NCI-H510A (cell line): ENCODE measurements at places on chromosomes 6 and 20.

DNA sequence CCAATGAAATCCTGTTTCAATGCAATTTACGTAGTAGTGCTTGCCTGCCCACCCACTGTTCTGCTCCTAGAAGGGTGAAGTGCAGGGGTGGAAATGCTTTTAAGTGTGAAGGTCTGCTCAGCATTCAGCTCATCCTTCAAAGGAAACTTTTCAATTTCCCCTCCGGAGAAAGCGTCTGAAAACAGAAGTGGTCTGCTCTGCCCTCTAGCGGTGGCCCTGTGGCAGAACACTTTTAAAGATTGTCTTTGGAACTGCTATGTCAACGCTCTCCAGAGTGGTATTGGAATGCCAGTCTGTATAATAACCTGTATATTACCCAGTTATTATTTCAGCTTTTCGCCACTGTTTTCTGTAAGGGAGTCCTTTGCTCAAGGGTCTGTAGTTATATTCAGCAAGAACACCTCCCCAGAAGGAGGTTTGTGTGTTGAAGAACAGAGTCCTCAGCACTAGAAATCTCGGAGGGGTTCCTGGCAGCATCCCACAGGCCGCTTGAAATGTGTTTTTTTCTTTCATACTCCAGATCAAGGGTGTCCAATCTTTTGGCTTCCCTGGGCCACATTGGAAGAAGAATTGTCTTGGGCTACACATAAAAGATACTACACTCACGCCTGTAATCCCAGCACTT lies 63.1 kb upstream of the KLHL31 start:
- no peak for DNase-seq

DNA sequence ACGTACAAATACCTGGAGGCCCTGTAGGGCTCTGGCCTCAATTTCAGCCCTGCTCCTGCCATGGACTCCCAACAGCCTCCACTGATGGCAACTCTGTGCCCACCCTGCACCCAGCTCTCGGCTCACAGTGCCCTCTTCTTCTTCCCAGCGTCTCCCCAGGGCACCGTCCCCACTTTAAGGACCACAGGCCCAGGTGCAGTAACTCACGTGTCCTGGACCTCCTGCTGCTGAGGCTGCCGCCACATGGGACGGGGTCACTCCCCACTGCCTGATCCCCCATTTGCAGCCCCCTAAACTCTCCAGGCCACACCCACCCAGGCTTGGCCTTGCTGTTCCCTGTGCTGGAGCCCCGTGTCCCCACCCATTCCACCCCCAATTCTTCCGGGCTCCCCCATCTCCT lies 223.4 kb downstream of the PREX1 start:
- DNase-seq: no peak

DNA sequence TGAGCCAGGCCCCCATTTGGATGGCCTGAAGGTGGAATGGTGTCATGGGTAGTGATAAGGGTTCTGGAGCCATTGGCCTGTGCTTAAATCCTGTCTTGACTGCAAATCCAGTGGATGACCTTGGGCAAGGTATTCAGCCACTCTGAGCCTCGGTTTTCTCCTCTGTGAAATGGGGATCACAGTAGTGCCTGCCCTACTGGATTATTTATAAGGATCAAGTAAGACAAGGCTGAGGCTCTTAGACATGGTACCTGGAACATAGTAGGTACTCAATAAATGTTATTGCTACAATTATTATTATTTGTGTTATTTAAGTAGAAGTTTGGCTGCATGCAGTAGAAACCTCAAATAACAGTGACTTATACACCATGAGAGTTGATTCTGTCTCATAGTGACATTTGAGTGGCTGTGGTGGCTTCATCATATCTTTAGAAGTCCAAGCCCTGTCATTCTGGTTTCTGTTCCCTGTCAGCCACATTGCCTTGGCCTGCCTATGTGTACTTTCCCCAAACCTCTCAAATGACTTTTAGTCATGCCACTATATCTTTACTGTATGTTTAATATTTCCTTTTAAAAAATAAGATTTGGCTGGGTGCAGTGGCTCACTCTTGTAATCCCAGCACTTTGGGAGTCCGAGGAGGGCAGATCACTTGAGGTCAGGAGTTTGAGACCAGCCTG lies 37.6 kb upstream of the CHMP4B start:
- no peak for DNase-seq

- no peak for DNase-seq
Observed at GRCh38 chr6:157099912-157100593, 223.3 kb downstream of the TMEM242 start.

- DNase-seq: no peak
Observed at GRCh38 chr6:8707369-8707768, 272.0 kb upstream of the SLC35B3 start.

- DNase-seq: no peak
Observed at GRCh38 chr6:124190256-124190655, 386.6 kb downstream of the NKAIN2 start.

DNA sequence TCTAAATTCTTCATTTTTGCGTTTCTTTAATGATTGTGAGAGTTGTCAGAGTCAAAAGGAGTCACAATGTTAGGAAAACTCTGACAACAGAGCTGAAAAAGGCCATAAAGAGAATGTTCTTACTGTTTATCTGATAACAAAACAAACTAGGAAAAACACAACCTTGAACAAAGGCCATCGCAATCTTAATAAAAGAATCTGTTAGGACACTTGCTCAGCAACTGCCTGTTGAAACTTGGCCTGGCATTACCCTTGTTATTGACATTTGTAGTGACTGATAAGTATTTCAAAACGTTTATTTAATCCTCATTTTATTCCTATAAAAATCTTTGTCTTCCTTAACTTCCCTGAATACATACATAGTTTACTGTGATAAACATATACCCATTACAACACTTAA lies 15.7 kb downstream of the GSTA1 start:
- no peak for DNase-seq

DNA sequence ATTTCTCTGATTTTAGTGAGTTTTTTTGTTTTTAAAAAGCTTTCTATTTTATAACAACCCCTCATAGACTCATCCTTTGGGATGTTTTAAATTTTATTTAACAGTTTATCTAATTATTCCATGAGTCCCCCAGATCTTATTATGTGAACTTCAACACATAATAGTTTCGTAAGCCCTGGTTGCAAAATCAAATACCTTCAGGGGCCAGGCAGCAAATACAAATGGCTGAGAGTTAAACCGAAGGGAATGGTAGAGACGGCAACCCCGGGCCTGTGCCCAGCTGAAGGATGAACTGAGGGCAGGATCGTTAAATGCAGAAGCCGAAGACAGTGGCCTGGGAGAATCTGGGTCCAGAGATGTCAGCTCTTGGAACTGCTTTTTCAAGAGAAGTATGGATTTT lies 88.4 kb downstream of the RTN4IP1 start:
- no peak for DNase-seq

DNA sequence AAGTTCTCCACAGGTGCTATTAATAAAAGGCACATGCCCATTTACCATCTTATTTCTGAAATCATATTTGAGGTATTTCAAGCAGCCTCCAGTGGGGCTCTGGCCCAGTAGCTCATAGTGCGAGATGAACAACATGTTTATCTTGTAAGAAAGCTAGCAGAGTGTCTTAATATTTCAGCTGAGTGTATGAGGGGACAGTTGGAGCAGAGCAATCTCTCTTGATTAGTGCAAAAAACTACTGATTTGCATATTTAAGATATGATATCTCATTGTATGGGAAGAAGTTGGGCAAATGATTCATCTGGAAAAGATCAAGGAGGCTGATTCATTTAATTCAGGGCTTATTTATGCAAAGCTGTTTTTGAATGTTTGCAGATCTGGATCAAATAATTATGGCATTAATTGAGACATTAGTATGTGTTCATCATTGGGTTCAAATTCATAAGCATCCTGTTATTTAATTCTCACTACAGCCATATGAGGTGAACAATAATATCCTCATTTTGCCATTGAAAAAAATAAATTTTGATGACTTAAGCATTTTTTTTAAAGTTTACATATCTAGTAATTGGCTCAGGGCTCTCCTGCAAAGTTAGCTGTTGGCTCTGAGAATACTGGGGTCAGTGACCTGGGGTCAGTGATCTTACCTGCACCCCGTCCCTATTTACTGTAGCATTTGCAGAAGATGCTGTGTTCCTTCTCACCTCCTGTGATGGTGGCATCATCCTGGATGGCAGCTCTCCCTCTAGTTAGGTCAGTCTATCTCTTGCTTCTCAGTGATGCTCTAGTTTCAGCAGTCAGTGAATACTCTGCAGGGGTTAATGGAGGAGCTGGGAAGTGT lies 24.1 kb upstream of the GCLC start:
- no peak for DNase-seq

DNA sequence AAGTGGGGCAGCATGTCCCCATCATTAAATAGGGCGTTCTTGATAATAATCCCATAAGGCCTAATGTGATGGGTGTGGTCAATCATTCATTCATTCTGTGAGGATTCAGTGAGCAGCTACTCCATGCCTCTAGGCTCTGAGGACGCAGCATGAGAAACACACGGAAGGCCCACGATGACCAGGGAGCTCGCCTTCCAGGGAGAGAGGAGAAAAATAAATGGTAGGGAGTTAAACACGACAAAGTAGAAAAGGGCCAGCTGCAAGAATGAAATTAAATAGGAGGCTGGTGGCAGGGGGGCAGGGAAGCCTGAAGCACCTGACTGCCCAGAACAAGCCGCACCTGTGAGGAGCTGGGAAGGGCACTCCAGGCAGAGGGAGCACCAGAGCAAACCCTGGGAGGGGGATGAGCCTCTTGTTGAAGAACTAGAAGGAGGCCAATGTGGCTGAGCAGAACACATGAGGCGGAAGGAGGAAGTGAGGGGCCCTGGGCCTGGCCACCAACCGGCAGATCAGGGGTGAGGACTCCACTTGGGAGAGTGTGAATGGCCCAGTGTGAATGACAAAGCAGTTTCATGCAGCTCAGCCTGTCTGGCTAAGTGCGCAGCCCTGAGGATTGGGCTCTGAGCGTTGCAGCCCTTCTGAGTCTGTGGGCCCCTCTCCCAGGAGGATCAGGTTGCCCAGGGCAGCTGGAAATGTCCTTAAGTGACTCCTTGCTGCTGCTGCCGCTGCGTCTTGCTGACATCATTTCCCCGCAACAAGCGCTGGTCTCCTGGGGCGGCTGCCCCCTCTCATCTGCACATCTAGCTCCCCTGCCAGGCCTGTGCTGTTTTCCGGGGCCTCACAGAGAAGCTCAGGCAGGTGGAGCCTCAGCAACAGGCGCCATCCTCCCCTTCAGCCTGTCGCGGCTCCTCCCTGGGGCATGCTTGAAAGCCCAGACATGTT lies 99.9 kb downstream of the CDH26 start:
- DNase-seq: peak; percentile 93

- DNase-seq: no peak
Observed at GRCh38 chr20:49557449-49557848, 10.5 kb downstream of the PTGIS start.

DNA sequence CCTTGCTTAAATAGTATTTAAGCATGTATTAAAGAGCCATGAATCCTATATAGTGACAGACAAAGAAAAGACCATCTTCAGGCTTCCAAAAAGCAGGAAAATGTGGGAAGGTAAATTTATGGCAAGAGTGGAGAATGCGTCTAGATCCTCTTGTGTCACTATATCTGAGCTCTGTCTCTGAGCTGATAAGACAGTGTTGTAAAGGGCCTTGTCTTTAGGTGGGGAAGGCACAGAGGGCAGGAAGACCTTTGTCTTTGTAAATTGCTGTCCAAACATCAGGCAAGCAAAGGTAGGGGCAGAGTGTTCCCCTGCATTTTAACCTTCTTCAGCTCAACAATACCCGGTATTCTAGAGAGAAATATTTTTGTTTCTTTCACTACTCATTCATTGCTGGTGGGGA lies 33.9 kb upstream of the MBOAT1 start:
- no peak for DNase-seq

DNA sequence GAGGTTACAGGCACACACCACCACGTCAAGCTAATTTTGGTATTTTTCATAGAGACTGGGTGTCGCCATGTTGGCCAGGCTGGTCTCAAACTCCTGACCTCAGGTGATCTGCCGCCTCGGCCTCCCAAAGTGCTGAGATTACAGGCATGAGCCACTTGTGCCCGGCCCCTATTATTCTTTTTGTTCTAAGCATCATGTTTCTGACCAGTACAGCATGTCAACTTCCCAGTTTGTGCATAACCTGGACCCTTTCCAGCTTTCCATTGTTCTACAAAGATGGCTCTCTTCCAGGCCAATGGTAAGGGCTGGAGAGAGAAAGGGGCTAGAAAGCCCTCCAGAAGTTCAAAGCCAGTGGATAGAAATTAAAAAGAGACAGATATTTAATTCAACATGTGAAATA lies 91.3 kb upstream of the TNFAIP3 start:
- DNase-seq: no peak

- DNase-seq: no peak
Observed at GRCh38 chr20:63551068-63551467, 2.9 kb upstream of the FNDC11 start.

GRCh38 chr6:40627316-40627715 lies 40.2 kb upstream of the LRFN2 start:
- no peak for DNase-seq

DNA sequence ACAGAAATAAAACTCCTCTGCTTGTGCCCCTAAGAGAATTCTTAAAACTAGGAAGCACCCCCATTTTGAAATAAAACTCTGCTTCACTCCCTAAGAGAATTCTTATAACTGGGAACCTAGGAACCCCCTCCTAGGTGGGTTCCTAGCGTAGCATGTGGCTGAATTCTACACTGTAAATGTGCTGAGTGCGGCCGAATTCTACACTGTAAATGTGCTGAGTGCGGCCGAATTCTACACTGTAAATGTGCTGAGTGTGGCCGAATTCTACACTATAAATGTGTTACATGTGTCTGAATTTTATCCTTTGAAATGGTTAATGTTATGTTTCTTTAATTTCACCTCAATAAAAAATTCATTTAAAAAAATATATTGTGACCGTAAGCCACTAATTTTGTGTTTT lies 79.3 kb downstream of the PSMB1 start:
- DNase-seq: no peak

GRCh38 chr6:37160922-37161778 lies 8.8 kb upstream of the PIM1 start:
- no peak for DNase-seq

DNA sequence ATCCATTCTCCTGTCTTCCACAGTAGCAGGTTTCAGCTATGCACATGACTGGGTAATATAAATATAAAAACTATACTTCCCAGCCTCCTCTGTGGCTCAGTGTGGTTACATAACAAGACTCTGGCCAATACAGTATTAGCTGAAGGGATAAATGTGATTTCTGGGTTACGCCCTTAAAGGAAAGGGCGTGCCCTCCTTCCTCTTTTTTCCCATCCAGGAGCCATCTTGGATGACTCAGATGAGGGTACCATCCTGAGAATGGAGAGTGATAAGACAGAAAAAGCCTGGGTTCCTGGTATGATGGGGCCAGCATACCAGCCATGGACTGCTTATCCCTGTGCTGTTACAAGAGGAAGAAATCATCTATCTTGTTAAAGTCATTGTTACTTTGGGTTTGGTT lies 123.3 kb downstream of the NFATC2 start:
- DNase-seq: no peak

- no peak for DNase-seq
Observed at GRCh38 chr20:2918096-2919049, 45.1 kb downstream of the PTPRA start.

GRCh38 chr6:157245436-157245835 lies 77.9 kb downstream of the TMEM242 start:
- DNase-seq: no peak
